CD4-positive, alpha-beta T cell treated with Interleukin-21 for 1 hour (primary cell): ENCODE measurements at places on chromosomes 6 and 20.

DNA sequence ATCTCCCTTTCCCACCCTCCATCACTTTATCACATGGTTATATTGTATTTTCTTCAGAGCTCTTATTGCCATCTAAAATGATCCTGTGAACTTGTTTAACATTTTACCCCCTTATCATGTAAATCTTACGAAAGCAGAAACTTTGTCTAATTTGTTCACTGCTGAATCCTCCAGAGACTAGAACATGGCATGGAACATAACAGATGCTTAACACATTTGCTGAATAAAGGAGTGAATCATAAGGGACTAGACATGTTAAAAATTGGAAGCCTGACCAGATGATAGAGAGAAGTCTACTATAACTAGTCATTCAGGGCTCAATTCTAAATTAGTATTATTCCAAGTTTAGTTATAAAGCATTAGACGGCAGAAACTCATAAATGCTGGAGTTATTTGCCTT is 73.3 kb downstream of the MAN1A1 start:
- no peak for DNase-seq

DNA sequence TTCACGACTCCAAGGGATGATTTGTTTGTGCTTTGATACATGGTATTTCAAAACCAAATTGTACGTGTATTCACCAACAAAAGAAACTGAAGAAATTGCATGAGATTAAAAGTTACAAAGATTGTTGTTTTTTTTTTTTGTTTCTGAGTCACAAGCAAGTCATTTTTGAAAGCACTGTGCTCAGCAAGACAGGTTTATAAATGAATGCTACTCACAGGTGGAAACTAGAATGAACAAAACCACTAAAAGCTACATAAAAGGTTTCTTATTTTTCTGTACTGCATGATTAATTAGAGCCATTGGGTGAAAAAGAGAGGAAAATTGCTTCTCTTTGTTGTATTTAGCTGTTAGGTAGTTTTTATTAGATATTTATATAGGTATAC is 90.2 kb upstream of the RIPOR2 start:
- no peak for DNase-seq

- no peak for DNase-seq
Observed at GRCh38 chr6:35776364-35777215, at the start of gene CLPSL2. CLPSL2 (plus strand) TSS chr6:35776598; CDS start chr6:35776619, 21 bp downstream.

- no peak for DNase-seq
Observed at GRCh38 chr20:48607544-48607865, 220.3 kb downstream of the PREX1 start.

GRCh38 chr6:72620871-72621290 is 983 bp upstream of the KCNQ5 start:
- DNase-seq = peak; percentile 10

DNA sequence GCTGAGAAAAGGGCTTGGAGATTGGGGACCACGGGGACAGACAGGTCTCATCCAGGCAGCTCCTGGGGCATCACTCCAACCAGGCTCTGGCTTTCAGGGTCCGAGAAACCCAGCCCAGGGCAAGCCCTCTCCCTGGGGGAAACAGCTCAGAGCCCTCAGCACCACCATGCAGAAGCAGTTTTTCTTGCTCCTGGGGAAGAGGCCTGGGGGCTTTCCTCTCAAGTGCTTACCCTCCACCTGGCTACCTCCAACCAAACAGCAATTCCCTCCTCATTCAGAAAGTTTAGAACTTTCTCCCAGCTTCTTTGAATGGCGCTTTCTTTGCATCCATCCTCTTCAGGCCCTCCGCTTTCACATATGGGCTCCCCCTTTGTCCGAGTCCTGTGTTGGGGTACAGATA is 110.4 kb upstream of the PHACTR3 start:
- no peak for DNase-seq

DNA sequence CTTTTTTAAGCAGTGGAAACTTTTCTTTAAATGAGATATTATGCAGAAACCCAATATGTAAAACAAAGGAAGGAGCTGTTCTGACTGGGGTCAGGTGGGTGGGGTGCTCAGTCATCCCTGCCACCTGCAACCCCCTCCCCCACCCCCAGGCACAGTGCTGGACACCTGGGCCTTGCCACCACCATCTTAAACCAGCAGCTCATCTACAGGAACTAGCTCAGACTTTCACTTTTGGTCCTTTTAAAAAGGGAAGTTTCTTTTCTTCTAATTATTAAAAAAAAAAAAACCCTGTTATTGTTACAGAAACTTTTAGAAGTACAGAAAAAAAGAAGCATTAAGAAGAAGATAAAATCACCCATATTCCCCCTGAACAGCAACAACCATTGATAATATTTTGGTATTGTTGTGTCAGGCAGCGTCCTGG is 37.1 kb downstream of the PPP1R16B start:
- DNase-seq = peak; percentile 75

GRCh38 chr6:16729183-16729691 is 32.0 kb downstream of the ATXN1 start:
- no peak for DNase-seq

DNA sequence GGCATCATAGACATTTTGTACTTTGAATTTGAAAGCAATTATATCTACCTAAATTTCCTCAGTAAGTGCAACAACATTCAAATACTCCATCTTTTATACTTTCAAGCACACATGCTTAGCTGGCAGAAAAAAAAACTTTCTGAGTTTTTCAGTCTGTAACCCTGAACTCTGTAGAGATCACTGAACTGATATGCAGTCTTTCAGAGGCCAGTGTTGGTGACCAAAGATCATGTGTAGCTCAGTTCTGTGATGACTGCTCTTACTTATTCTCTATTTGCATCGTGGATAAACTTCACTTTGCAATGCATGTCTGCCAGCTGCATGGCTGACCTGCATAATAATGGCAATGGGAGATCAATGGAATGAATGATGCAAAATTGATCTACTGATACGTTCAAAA is 431.3 kb downstream of the FRK start:
- DNase-seq = no peak

DNA sequence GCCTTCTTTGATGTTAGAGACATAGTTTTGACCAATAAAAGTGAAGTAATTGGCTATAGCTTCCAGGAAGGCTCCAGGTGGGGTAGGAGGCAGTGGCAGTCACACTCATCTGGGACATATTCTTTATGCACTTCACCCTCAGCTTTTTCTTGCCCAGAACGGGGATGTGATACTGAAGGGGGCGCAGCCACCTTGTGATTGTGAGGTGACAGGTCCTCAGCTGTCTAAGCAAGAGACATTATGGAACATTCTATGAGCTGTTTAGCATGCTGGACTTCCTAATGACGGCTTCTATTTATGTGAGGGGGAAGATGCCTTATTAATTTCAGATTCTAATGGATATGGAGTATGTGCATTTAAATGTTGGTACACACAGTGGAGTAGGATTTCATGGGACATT is 151.3 kb upstream of the ZFP64 start:
- peak; percentile 20 for DNase-seq

- DNase-seq = no peak
Observed at GRCh38 chr20:13173201-13173600, 47.9 kb upstream of the ISM1 start.

- DNase-seq = peak; percentile 36
Observed at GRCh38 chr20:43915211-43916072, 790 bp downstream of the TOX2 start.

GRCh38 chr6:139973669-139974344 is 599.4 kb upstream of the CITED2 start:
- DNase-seq = no peak

DNA sequence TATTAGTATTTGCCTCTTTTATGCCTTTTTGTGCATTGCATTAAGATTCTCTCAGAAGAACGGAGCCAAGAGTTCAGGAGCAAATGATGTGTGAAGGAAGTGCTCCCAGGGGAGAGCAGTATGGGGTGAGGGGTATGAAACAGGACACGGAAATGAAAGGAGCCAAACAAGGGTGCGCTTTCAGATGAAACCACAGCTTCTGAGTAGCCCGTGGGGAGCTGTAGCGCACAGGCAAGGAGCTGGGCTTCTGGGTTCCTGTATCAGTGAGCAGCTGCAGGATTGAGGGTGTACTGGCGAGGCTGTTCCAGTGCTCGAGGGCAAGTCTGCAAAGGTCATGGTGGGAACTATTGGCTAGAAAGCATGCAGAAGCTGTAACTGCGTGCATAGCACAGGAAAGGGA is 25.4 kb downstream of the ANKEF1 start:
- DNase-seq = no peak
